ENCODE measurements at places on chromosomes 1 and 21.

DNA sequence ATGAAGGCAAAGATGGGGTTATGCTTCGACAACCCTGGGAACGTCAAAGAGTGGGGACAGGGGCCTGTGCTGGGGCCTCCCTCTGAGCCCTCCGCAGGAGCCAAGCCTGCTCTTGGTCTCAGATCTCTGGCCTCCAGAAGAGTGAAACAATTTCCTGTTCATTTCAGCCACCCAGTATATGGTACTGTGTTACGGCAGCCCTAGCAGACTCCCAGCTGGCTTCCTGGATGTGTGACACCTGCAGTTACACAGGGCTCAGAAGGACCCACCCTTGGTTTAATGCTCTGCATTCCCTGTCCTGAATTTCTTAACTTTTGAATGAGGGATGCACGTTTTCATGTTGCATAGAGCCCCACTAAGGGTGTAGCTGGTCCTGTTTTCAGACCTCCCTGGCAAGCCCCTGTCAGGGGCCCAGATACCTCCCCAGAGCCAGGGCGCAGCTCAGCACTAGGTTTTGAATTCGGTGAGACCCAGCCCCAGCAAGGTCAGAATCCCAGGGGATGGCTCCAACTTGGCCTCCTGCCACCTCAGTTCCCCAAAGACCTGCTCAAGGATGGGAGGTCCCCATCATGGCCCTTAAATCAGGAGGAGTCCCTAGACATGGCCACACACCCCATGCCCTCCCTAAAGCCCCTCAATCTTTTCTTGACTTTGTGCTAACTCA, 79.0 kb upstream of the IFFO2 start:
- DNase-seq, result no peak

DNA sequence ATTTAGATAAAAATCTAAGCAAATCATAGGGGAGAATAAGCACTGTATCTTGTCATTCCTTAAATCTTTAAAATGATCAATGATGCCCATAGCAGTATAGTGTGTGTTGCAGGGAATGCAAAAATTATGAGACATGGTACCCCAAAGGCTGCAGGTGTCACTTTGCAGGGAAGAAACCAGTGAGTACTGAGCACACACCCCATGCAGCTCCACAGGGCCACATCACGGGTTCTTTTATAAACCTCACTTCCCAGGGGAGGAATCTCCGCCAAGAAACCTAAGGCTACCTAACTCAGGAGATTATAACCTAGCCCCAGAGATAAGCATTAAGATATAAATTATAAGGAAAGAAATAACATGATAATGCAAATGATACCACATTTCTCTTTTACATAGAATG, 115.6 kb downstream of the APP start:
- DNase-seq, result no peak

GRCh38 chr1:39688706-39689105, 2.5 kb downstream of the HPCAL4 start:
- no peak for DNase-seq

- no peak for DNase-seq
These were observed 718.3 kb downstream of the PTPRU start for GRCh38 chr1:29954591-29954990.

DNA sequence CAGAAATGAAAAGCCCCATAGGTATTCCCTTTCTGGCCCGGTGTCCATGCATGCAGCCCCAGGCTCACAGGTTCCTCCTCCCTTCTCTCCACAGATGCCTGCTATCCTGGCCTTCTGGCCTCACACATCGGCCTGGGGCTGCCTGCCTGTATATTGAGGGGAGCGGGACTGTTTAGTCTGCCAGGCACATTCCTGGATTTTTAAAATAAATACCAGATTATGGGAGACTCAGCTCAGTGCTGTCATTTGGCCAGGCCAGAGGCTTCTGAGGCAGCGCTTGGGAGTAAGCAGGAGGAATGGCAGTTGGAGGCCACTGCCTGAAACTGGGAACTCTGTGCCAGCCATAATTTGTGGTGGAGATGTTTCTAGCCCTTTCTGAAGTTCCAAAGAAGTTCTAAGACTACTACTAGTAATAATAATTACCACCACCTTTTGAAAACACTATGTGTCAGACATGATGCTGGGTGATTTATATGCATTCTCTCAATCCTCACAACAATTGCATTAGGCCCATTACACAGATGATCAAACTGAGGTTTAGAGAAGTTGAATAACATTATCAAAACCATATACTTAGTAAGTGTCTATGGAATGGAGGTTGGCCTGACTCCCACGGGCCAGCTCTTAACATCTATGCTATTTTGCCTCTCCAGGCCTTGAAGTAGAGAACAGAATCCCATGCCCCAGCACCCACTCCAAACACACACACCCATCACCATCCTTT, 107.6 kb downstream of the PLXNA2 start:
- DNase-seq, result no peak

GRCh38 chr1:208851366-208851765, 607.2 kb upstream of the PLXNA2 start:
- DNase-seq, result no peak

- no peak for DNase-seq
These were observed 107.8 kb downstream of the DISC1 start for GRCh38 chr1:231734417-231734816.

DNA sequence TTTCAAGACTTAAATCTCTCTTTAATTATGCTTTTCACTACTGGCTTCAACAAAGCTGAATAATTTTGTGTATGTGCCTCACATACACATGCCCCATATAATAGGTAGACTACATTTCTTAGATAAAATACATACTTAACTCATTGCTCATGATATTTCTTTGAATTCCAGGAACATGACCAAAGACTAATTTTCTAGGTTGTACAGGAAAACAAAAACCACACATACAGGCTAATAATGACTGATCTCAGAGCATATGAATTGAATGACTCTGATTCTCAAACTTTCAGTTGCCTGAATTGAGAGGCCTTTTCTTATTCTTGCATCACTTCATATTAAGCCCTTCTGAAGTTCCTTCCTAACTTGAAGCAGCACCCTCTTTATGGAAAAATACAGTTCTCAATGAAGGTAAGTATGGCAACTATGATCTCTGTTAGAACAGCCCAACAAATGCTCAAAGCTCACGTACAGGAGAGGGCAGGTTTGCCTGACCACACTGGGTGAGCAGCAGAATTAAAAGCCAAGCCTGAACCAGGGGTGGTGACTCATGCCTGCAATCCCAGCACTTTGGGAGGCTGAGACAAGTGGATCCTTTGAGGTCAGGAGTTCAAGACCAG, 22.6 kb upstream of the UAP1 start:
- no peak for DNase-seq

DNA sequence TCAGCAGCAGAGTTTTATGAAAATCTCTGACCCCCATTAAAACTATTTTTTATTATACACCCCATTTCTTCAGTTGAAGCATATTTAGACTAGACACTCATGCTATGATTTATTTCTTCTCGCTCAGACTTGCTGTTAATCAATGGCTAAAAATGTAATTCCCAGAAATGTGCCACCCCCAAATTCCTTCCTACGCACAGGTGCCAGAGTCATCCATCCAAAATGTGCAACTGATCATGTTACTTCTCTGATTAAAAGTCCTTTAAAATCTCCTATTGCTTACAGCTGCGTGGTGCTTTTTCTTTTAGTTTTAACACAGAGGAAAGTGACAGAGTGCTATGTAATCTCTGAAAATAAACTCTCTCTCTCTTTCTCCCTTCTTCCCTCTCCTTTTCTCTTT, 954.4 kb downstream of the NCAM2 start:
- DNase-seq, result no peak

GRCh38 chr1:155175281-155175926, 1.8 kb downstream of the TRIM46 start:
- DNase-seq, result no peak

- DNase-seq, result no peak
These were observed 6.4 kb downstream of the SELENON start for GRCh38 chr1:25806418-25806817.

DNA sequence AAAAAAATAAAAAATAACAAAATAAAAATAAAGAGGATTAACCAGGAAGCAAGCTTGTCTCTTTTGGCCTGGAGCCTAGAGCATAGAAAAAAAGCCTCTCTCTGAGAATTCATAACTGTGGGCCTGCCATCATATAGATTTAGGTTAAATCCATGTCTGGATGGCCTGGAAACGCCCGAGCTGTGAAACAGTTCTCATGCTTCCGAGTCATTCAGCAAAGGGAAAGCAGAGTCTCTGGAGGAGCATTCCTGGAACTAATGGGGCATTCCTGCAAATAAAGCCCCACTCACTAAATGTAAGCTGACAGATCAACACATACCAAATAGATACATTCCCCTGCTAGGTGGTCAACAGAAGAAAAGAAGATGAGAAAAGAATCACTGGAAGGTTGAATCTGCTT, 75.8 kb upstream of the GNG4 start:
- DNase-seq, result no peak

DNA sequence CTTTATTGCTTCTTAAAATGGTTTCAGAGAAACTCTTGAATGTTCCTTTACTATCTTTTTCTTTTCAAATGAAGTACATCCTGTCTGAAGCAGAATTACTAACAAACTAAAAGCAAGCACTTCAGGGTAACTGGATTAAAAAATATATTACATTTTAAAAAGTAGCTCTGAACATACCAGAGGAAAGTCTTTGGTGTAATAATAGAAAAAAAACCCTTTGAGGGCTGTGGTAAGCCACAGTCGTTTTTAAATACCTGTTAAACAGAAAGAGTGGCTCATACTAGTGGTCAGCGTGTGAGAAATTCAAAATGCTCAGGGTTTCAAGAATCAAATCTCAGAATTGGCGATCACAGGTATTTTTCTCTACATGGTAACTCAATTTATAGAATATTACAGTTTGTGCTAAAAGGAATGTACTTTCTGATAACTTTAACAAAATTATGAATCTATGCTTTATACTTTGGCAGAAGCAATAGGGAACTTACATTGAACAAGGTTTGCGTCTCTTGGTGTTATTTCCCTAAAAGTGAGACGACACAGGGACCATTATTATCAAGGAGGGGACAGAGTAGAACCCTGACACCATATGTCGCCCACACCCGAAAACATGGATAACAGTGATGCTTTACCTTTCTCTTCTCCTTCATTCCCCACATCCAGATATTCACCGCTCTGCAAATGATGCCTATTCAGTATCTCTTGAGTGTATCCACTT, 97.0 kb upstream of the DPH5 start:
- no peak for DNase-seq

GRCh38 chr1:82086739-82087138, 286.0 kb downstream of the ADGRL2 start:
- DNase-seq, result no peak

DNA sequence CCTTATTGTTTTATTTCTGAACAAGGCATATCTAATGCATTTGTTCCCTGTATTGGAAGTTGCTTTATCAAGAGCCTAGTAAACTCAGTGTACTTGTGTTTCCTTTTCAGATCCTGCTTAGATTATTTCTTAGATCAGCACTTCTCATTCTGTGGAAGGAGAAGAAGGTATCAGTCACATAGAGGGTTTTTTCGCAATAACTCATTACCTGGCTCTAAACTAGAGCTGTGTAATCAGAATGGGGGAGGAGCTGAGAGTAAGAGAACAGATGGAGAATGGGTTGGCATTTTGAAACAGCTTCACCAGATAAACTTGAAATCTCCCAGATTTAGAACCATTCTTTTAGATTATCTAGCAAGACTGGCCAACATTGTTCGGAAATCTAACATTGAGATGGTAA, 11.0 kb downstream of the AHCYL1 start:
- DNase-seq, result no peak

DNA sequence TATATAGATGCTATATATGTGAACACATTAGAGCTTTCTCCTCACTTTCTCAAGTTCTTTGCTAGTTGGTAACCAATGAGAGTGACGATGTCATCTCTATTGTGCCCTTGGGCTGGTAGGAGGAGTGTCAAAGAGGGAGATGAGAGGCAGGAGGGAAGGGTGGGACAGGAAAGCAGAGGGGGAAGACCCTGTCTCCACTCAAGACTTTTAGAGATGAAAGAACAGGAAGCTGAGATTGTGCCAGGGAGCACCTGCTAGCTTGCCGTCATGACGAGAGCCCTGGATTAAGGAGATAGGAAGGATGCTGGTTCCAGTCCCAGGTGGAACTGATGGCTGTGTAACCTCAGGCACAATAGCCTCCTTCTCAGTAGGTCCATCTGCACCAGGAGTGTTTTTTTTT, 16.7 kb downstream of the CNR2 start:
- DNase-seq, result no peak

- DNase-seq, result no peak
These were observed 98.5 kb upstream of the DMRTA2 start for GRCh38 chr1:50521703-50522102.

DNA sequence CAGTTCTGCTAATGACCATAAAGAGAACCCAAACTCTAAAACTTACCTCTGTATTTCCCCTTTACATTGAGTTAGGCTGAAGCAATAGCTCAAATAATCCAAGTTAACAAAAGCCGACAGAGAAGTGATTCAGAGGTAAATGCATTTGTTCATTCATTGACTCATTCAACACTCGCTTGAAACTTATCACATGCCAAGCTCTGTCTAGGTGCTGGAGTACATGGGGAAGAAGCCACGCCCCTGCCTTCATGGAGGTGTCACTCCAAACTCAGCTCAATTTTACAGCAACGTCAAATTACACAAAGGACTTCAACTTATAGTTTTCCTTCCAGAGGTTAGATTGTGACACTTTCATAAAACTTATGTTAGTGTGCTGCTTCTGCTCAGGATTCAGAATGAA, 45.8 kb downstream of the SLC25A24 start:
- DNase-seq, result no peak

- no peak for DNase-seq
These were observed 103.6 kb downstream of the PSMG1 start for GRCh38 chr21:39079617-39080016.

DNA sequence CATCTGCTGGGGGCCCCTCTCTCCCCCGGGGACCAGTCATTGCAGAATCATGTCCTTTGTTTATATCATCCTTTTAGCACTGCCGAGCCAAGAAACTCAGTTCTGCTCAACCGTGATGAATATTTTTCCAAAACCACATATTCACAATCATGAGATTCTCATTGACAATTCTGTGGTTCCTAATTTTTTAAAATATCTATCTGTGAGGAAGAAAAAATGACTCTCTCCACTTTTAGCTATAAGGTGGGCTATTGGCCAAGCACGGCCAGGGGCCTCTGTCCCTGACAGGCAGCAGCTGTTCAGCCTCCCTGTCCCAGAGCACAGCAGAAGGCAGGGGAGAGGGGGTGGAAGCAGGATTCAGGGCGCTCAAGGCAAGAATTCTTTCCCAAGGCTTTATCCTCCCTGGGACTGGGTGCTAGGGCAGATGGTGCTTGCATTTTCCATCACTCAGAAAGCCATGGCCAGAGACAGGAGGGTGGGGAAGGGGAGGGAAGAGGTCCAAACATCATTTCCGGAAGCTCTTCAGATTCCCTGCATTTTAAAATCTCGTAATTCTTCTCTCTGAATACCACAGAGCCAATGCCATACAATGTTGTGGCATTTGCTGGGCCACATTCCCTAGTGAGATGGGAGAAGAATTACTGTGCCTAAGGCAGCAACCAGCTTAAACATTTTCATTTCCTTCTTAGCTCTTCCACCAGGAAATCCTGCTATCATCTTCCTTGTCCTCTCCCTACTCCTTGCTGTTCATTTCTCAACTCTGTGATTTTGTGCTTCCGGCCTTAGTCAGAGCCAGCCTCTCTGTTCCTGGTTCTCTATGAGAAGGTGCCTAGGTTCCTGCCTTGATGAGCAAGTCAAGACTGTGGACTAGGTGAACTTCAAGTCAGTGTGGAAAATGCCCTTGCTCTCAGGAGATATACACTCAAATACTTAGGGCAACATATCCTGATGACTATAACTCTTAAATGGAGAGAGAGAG, 60.3 kb downstream of the KCNJ6 start:
- peak; percentile 97 for DNase-seq

GRCh38 chr21:45499201-45499750, 43.0 kb downstream of the SLC19A1 start:
- no peak for DNase-seq
